ENCODE measurements at places on chromosomes 12 and 14.
A peak's percentile ranks its signal among the peaks of the same experiment; 100 is the strongest.

DNA sequence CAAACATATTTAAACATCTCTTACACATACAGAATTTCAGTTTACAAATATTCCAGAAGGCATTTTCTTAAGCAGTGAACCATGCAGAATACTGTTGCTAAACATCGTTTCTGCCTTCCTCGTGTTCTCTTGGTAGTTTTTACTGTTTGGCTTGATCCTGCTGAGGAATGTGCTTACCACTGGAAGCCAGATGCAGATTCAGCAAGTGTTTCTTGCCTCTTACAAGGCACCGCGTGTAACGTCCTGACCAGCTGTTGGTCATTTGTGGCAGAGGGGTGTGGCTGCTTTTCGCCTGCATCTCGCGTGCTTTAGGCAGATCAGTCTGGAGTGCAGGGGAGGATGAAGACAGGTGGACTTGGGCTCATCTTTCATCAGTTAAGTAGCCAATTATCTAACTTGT is 12.4 kb downstream of the EIF2B1 start:
- DNase-seq = no peak

GRCh38 chr12:42673535-42673934 is 84.0 kb upstream of the PRICKLE1 start:
- peak; percentile 37 for DNase-seq

DNA sequence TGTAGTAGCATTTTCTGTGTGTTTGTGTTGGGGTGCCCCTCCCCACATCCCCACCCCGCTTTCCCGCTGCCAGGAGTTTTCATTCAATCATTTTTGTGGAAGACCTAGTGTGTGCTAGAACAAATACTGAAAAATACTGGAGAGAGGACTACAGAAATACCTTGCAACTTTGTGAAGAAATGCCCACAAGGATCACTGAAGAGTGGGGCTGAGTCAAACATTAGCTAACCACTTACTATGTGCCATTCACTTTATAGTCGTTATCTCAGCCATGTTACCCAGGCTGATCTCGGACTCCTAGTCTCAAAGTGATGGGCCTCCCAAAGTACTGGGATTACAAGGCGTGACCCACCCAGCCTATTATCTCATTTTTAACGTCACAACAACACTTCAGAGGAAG is 559 bp upstream of the LMBR1L start:
- DNase-seq = peak; percentile 47

GRCh38 chr12:62693376-62694050 is 226.9 kb downstream of the MON2 start:
- no peak for DNase-seq

DNA sequence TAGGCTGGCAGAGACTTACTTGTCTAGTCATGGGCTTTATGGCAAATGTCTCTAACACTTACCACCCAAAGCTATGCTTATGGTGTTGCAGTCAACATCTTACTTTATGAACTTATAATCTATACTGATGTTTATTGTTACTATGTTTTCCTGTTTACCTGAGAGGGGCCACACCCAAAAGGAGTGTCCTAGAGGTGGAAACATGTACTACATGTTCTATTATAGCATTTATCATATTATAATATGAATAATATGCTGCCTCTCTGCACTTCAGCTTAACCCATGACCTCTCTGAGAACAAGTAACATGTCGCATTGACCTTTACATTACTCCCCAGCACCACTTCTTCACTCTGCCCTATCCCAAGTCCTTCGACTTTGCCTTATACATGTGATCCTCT is 501.8 kb downstream of the ETNK1 start:
- DNase-seq = no peak

DNA sequence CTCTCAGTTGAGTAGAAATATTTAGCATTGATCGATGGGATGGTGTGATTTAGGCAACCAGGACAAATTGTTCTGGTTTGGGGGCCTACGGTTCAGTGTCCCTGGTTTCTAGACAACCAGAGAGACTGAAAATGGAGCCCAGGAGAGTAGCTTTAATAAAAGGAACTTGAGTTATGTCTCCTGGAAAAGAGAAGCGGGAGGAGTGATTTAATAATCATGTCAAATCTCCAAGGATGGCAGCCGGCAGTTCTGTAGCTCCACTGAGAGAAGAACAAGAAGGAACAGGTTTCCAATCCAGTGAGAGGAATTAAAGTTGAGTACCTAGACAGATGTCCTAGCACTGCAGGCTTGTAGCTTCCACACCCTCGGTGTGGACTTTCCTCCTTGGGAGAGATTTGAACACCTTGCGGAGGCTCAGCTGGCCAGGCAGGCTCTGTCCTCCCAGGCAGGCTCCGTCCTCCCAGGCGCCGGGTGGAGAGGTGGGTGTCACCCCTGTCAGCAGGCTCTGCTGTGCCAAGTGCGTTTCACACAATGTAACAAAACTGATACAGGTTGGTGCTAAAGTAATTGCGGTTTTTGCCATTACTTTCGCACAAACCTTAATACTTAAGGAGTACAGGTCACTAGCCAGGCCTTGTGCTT is 45.9 kb downstream of the SLC6A12 start:
- no peak for DNase-seq

- no peak for DNase-seq
Measured at GRCh38 chr12:60577607-60578006, 981.8 kb downstream of the SLC16A7 start.

DNA sequence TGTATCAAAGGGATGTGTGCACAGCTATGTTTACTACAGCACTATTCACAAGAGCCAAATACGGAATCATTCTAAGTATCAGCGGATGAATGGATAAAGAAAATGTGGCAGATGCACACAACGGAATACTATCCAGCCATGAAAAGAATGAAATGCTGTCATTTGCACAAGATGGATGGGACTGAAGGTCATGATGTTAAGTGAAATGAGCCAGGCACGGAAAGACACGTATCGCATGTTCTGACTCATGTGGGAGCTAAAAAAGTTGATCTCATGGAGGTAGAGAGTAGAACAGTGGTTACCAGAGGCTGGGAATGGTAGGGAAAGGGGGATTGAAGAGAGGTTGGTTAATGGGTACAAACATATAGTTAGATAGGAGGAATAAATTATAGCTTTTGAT is 25.9 kb upstream of the ISM2 start:
- DNase-seq = no peak

DNA sequence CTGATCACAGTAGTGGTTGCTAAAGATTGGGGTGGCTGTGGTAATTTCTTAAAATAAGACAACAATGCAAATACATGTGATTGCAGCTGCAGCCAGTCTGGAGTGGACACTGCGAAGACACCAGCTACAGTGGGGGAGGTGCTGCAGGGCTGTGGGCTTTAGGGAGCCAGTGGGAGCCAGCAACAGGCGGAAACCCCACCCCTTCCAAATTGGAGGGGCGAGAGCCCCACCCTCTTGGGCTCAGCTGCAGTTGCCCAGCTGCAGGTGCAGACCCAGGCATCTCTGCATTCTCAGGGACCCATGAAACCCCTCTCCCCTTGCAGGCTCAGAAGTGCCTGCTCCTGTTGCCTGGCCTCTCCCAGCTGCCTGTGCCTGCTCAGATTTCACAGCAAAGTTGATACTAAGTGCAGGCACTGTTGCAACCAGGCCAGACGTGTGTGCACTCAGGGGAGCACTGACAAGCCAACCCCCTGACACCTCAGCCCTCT is 104.8 kb downstream of the MYF5 start:
- no peak for DNase-seq

DNA sequence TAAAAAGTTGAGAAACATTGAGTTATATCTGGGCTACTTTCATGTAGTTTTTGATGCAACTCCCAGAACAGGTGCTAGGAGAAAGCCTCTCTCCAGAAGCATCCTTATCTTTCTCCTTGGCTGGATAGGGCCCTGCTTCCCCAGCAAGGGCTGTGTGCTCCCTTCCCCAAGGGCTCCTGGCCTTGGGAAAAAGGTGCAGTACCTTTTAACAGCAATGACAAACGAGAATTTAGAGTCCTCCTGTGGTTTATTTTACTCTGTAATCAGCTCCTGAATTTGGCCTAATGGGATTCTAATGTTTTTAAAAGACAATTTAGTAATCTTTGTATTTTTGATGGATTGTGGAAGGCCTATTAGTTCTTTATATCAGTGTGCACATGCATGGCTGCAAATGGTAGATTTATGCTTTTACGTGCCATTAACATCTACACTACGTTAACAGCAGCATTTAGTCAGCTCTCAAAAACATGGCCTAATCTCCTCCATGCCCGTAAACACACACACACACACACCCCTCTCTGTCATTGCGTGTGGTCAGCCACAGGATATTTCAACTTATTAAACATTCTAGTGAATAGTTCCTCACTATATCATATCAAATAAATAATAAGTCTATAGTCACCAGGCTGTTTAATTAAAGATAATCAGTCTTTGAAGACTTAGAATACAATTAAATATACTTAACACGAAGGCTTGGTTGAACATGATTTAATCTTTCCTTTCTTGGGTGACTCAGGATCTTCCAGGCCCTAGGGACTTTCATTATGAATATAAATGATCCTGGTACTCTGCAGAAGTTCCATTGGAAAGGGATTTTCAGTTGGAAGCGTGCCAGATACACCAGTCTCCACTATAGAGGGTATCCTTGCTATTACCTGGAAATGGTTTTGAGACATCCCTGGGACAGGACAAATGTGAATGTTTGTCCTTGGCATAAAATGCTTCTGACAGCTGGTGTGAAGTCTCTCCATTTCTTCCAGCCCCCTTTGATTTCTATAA is 181.4 kb upstream of the PWP1 start:
- DNase-seq = peak; percentile 70

DNA sequence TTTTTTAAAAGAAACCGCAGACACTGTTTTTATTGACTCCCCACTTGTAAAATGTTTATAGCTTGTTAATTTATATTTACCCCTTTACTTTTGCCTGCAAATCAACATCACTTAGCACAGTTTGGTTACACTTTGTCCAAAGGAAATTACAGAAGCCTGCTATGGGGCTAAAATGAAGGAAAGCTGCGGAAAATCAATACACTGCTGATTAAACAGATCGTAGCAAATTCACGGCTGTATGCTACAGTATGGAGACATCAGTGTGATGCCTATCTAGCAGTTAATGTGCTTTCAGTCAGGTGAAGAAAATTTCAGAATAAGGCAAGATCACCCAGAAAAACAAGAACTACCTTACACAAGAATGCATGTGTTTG is 110.0 kb downstream of the FOXG1 start:
- no peak for DNase-seq

GRCh38 chr12:25977047-25977446 is 18.6 kb downstream of the RASSF8 start:
- DNase-seq = peak; percentile 94

GRCh38 chr14:102046337-102047278 is 40.2 kb downstream of the HSP90AA1 start:
- DNase-seq = peak; percentile 21

DNA sequence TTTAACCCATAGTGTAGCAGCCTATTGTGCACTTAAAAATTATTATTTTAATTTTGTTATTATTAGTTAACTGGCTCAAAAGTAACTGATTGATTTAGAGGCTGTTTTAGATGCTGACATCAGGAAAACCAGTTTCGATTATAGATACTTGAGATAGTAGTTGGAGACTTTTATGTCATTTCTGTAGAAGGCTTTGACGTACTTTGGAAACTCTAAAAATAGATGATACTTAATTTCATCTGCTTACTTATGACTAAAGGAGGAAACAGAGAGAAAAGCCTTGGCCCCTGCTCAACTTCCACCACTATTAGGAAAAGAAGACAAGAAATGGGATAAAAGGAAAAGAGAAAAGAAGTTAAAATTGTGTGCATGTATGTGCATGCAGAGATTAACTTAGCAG is 219.3 kb upstream of the HMGA2 start:
- DNase-seq = no peak

GRCh38 chr12:46208370-46208769 is 60.5 kb downstream of the SLC38A1 start:
- no peak for DNase-seq

DNA sequence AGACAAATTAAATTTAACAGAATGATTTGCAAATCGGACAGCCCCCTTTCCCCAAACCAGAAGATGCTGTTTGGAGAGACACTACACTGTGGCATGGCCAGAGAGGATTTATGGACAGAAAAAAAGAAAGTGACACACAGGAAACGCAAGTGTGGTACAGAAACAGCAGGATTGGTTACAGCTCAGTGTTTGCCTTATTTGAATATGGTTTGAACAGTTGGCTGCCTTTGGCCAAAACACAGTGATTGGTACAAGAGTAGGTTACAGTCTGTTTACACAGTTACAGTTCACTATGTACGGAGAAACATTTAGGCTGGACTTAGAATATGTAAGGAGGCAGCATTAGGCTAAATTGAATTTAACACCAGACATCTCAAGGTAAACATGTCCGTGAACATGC is 335.3 kb downstream of the NPAS3 start:
- DNase-seq = peak; percentile 45

GRCh38 chr12:75259143-75259542 is 49.5 kb upstream of the KCNC2 start:
- no peak for DNase-seq

GRCh38 chr12:14402697-14403096 is 37.2 kb downstream of the ATF7IP start:
- no peak for DNase-seq

- no peak for DNase-seq
Measured at GRCh38 chr12:4957761-4958160, 48.1 kb downstream of the KCNA1 start.

- DNase-seq = peak; percentile 98
Measured at GRCh38 chr12:71710276-71711125, 24.6 kb downstream of the TMEM19 start.

- DNase-seq = no peak
Measured at GRCh38 chr12:71004578-71004977, 84.0 kb upstream of the PTPRR start.

DNA sequence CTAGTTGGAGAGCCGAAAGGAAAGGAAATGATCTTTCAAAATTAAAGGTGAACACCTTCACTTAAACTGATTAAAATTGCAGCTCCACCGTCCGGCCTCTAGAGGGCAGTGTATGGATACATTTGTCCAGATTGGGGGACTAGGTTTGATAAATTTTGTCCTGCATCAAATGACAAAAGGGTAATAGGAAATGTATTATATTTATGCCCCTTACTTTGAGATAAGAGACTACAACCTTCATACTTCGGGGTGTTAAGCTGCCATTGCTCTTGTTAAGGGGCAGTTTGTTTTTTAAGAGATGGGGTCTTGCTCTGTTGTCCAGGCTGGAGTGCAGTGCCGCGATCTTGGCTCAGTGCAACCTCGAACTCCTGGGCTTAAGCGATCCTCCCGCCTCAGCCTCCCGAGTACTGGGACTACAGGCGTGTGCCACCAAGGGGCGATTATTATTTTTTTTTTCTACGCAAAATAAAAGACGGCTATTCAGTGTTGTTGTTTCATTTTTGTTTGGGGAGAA is 818 bp upstream of the SUOX start:
- DNase-seq = peak; percentile 60

- DNase-seq = peak; percentile 21
Measured at GRCh38 chr12:81070846-81071245, 7.0 kb upstream of the ACSS3 start.

- DNase-seq = peak; percentile 72
Measured at GRCh38 chr12:12010277-12011039, 60.3 kb upstream of the BCL2L14 start.

Measured in renal cortical epithelial cell (primary cell).